Inflammatory macrophage (primary cell): ENCODE measurements at places on chromosomes 4 and X.

DNA sequence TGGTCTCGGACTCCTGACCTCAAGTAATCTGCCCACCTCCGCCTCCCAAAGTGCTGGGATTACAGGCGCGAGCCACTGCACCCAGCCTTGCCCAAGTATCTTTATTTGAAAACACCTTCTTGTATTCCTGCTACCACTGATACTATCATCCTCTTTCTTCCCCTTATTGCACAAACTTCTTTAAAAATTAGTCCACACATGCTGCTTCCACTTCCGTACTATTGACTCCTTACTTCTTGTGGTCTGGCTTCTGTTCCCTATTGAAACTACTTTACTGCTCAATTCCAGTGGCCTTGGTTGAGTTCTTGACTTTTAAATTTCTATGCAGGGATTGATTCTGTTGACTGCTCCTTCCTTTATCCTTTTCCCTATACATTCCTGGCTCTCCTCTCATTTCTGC, 38.8 kb downstream of the MTM1 start:
- DNase-seq: peak; percentile 39

DNA sequence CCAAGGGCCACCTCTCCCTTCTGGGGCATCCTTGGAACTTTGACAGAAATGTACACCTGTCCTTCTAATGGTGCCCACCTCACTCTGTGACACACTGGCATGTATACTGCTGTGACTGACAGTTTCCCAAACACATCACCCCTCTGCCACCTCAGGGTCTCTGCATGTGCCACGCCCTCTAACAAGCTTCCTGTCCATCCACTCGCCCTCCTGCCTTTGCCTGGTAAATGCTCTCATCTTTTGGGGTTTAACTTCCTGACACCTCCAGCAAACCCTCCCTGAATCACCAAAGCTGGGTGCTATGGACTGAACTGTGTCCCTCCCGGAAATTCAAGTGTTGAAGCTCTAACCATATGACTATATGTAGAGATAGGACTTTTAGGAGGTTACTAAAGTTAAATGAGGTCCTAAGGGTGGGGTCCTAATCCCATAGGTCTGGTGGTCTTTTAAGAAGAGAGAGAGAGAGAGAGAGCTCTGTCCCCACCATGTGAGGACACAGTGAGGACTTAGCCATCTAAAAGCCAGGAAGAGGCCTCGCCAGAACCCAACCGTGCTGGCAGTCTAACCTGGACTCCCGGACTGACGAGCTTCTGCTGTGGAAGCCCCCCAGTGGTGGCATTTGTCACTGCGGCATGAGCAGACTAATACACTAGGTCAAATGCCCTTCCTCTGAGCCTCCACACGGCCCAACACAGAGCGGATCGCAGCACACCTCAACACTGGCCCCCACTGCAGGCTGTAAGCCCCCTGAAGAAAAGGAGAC, 95.6 kb downstream of the AFAP1 start:
- DNase-seq: peak; percentile 50

- no peak for DNase-seq
Measured at GRCh38 chr4:110622841-110623717, at the start of gene PITX2. Gene PITX2, minus strand, starts transcription at chr4:110623077. Its CDS starts 617 bp downstream, at chr4:110622460.

- DNase-seq: no peak
Measured at GRCh38 chr4:108512615-108513505, 107.5 kb upstream of the RPL34 start.

DNA sequence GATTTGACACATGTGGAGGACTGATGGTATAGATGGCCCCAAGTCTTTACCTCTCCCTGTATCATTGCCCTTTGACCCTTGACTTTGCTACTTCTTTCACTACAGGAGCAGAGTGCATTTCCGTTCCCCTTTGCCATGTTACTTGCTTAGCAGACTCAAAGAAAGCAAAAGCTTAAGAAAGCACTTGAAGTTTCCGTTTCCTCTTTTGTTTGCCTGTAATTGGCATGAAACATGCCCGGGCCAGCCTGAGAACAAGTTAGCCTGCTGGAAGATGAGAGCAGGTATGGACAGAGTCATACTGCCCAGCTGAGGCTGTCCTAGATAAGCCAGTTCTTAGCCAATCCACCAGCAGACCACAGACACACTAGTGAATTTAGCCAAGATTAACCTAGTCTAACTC, 206.0 kb downstream of the BCOR start:
- DNase-seq: peak; percentile 37

GRCh38 chr4:112127803-112128202, 17.5 kb upstream of the FAM241A start:
- DNase-seq: no peak

DNA sequence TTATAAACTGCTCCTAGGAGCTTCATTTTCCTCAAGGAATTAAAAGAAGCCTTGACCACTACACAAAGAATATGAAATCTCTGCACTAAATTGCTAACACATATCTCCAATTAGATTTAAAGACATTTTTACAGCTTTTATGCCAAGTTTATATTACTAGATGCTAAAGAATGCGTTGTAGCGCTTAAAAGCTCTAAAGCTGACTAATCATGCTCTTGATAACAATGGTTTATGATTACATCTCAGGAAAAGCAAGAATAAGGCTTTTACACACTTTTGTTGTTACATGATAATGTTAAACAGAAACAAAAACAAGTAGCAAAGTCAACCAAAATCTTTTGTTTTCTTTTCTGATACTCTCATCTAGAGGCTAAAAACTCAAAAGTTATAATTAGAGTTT, 44.7 kb downstream of the SLC10A7 start:
- no peak for DNase-seq

DNA sequence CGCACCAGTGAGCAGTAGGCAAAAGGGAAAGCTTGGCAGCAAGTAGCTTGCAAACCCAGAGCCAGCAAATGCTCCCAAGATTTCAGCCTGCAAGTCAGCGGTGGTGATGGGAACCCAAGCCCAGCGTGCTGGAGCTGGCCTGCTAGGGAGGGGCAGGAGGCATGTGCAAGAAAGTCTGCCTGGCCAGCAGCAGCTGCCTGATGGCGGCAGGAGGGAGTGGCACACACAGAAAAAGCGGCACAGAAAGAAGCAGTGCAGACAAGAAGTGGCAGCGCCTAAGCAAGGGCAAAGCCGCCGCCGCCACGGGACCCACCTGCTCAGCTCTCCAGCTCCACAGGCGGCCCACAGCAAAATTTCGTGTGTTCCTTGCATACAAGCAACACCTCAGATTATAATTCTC, 1206.5 kb upstream of the PABPC4L start:
- DNase-seq: no peak

DNA sequence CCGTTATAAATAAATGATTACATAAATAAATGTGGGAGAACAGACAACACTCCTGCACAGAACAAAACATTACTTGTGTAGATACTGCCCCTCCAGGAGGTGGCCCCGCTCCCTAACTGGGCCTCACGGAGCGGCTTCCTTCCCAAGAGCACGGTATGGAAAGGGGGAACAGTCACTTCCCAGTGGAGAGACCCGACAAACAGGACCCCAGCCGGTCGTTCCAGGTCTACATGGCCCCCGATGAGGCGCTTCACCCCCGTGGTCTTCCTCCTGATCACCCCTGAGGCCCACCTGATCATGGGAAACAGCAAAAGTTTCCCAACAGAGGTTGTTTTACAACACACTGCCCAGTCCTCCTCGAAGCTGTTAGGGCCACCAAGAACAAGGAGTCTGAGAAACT, 6.6 kb upstream of the SLC6A8 start:
- DNase-seq: peak; percentile 6

DNA sequence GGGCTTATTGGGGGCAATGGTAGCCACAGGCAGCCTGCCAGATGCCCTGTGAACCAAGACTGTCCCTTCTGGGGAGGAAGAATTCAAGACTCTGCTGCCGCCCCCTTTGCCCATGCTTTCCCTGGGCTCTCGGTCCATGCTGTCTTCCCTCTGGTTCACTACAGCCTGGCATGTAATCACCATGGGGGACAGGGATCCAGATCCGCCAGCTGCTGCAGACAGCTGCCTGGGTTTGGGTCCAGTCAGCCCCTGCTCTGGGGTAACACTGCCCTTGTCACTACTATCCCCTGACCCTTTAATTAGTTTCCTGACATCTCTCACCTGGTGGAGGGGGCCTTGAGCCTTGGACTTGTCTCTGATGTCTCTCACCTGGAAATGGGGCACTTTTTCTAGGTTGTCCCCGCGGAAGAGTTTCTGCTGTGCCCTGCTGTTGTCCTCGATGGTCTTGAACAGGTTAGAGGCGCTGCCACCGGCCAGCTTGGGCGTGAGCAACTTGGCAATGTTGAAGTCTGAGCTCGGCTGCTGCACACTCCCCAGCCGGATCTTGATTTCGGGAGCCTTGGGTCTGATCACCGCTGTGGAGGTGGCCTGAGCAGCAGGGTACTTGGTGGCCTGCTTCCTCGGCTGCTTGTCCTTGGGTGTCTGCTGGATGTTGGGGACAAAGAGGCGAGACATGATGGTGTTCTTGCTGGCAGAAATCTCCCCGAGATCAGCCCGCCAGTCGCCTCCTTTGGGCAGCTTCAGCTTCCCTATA, 6.4 kb downstream of the C4orf54 start:
- DNase-seq: no peak

GRCh38 chrX:132059973-132060540, 37.0 kb downstream of the STK26 start:
- no peak for DNase-seq

- DNase-seq: no peak
Measured at GRCh38 chr4:139266208-139266582, 13.8 kb downstream of the MGARP start.

DNA sequence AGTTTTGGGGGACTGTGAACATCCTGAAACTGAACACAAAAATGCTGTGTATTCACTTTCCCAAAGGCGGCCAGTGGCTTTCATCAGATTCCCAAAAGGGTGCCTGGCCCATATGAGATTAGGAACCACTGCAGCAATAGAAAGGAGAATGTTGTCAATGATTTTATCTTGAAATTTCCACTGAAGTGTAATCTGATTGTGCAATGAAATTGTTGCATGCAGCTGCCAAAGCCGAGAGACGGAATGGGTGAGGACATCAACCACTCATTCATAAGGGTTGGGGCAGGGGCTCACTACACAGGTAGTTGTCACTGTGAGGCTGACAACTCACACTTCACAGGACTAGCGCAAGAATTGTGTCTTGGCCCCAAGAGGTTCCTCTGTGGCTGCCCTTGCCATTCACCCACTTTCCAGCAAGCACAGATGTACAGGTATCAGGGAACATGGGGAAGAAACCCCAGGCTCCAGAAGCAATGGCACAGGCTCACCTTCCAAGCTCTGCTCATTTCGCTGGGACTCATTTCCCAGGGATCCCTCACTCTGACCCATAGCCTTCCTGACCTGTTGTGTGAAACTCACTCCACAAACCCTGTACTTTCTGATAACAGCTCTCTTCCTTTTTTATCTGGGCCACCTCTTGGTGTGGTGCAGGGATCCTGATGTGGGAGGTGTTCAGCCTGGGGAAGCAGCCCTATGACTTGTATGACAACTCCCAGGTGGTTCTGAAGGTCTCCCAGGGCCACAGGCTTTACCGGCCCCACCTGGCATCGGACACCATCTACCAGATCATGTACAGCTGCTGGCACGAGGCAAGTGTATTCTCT, 48.8 kb downstream of the BMX start:
- DNase-seq: no peak

- no peak for DNase-seq
Measured at GRCh38 chr4:141195095-141195707, 25.5 kb upstream of the ZNF330 start.

- DNase-seq: no peak
Measured at GRCh38 chr4:137427411-137427810, 104.9 kb downstream of the PCDH18 start.

GRCh38 chr4:4572821-4573220, 31.0 kb upstream of the STX18 start:
- no peak for DNase-seq

DNA sequence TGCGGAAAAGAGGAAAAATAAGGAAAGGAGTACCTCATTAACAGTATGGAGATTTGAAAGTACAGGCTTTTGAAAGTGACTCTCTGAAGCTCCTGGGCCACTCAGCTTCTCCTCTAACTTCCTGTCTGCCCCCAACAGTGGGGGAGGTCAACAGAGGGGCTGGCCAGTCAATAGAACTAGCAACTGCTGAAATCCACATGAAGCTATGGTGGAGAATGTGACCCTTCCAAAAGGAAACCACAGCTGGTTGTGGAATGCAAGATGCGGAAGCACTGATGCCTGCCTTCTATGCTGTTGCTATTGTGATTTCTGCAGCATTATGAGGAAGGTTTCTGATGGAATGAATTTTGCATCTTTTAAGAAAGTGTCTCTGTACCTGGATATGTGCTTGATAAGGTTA, 2.4 kb downstream of the CORIN start:
- DNase-seq: no peak

DNA sequence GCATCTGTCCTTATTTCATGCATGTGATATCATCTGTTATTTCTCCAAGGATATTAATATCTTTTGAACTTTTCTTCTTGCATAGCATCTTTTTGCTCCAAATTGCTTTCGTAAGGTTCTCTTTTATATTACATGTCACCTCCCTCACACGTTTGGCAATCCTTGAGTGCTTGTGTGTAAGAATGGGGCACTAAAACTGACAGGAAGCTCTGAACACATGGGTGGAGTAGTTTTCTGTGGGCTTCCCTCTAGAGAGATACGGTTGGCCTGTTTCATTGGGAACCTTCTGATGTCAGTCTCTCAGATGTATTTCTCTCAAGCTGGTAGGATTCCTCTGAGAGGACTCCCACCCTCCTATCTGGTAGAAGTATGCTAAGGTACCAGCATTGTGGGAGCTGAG, 223.0 kb downstream of the MID1 start:
- peak; percentile 15 for DNase-seq

GRCh38 chrX:115226929-115227328, 7.0 kb downstream of the LRCH2 start:
- DNase-seq: no peak

GRCh38 chr4:37988670-37989069, 28.5 kb downstream of the PTTG2 start:
- DNase-seq: no peak

DNA sequence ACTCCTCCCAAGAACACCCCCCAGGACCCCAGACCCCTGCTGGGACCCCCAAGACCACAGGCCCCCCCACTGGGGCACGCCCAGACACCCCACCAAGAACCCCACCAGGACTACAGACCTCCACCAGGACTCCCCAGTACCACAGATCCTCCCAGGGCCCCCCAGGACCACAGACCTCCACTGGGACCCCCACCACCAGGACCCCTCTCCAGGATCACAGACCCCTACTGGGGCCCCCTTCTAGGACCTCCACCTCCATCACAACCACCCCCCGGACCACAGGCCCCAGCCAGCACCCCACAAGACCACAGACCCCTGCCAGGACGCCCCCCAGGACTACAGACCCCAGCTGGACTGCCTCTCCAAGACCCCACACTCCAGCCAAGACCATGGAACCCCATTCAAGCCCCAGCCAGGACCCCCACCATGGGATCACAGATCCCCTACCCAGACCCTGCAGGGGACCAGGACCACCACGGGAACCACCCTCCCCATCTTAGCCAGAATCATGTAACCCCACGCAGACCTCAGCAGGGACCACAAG, 855 bp upstream of the DHRSX start:
- no peak for DNase-seq

GRCh38 chr4:123217664-123218063, 178.9 kb upstream of the SPRY1 start:
- DNase-seq: no peak

- DNase-seq: peak; percentile 65
Measured at GRCh38 chr4:53563824-53564223, 27.5 kb downstream of the LNX1 start.

- no peak for DNase-seq
Measured at GRCh38 chrX:48864210-48864609, 28.8 kb upstream of the PCSK1N start.

GRCh38 chr4:6939761-6940743, 30.4 kb downstream of the TBC1D14 start:
- DNase-seq: peak; percentile 85

GRCh38 chr4:2798399-2799223, 5.7 kb downstream of the SH3BP2 start:
- DNase-seq: peak; percentile 93

- DNase-seq: no peak
Measured at GRCh38 chrX:118131336-118131735, 14.7 kb upstream of the KLHL13 start.
